ENCODE measurements at places on chromosomes 7 and 10.

DNA sequence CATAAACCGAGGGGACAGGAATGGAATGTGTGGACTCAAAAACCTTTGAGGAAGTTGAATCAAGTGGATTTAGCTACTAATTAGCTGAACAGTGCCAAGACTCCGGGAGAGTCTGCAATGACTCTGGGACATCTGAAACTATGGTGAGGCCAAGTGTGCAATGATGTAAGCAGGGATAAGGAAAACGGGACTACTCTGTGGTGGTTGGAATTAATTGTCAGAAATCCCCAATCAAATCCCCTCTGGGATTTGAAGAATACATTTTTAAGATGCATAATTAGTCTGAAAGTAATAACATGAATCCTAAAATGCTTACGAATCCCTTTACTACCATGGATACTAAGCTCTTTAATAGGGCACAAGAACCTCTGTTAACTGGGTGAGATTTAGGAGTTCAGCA lies 602.8 kb downstream of the NRG3 start:
- no peak for DNase-seq

- no peak for DNase-seq
These were observed 5.2 kb upstream of the HTR7 start for GRCh38 chr10:90862908-90863514.

DNA sequence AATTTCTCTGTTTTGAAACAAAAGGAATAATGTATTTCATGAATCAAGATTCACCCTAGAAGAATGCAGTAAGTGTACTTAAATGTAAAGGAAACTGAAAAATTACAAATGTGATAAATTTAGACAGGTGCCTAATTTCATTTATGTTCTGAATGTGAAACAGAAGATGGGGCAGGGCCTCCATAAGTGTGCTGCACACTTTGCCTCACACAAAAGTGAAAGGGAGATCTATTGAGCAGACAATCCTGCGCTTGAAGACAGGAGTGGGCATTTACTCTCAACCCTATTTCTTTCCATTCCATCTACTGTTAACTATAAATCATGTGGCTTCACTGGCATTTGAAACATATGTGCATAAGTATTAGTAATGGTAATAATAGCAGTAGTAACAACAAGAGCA lies 36.2 kb downstream of the GNG11 start:
- DNase-seq = no peak

- DNase-seq = no peak
These were observed 123.4 kb downstream of the DYNC2I1 start for GRCh38 chr7:158979635-158980351.

Data from H1 (cell line).